Nephron progenitor cell (in vitro differentiated cells): ENCODE measurements at places on chromosomes 16 and 17.

- H3K27ac ChIP-seq: peak overlapping the region; percentile 27
- H3K36me3 ChIP-seq: peaks cover 34% of the 10 kb centered on the region
- no peak for DNase-seq
- no peak overlapping the region for H3K4me3 ChIP-seq
- H3K4me1 ChIP-seq: peaks cover 15% of the 10 kb centered on the region
- H3K27me3 ChIP-seq: peaks cover 2% of the 10 kb centered on the region
Observed at GRCh38 chr16:28140788-28141618, 70.8 kb downstream of the XPO6 start.

DNA sequence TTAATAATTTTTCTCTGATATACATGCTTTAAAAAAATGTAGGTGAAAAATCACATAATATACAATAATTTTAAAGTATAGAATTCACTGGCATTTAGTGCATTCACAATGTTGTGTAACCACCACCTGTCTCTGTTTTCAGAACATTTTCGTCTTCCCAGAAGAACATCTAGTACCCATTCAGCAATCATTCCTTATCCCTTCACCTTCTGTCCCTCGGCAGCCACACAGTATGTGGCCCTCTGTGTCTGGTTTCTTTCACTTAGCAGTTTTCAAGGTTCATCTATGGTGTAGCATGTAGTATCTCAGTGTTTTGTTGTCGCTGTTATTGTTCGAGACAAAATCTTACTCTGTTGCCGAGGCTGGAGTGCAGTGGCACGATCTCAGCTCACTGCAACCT is 33.6 kb downstream of the PRPSAP2 start:
- peak overlapping the region; percentile 50 for H3K27ac ChIP-seq
- no peaks in the 10 kb centered on the region for H3K4me1 ChIP-seq
- H3K27me3 ChIP-seq: no peaks in the 10 kb centered on the region
- H3K36me3 ChIP-seq: peaks cover 92% of the 10 kb centered on the region

DNA sequence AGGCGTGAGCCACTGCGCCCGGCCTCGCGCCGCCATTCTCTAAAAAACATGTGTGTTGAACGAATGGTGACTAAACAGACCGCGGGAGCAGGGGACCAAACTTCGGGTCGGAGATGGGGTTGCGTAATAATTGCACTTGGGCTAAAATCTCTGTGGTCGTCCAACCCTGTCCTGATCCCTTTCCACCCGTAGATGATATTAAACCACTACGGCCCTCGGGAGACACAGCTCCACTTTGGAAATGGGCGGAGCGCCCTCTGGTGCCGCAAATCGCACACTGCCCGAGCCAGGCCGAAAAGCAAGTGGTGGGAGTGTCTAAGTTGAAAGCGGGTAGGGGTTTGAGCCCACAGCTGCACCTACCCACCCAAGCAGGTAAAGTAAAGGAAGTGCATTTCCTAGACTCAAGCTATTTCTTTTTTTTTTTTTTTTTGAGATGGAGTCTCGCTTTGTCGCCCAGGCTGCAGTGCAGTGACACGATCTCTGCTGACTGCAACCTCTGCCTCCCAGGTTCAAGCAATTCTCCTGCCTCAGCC is 17.0 kb downstream of the CAVIN1 start:
- peak; percentile 85 for DNase-seq
- H3K36me3 ChIP-seq: no peaks in the 10 kb centered on the region
- peaks cover 34% of the 10 kb centered on the region for H3K4me1 ChIP-seq
- H3K27me3 ChIP-seq: peaks cover 16% of the 10 kb centered on the region

- H3K27ac ChIP-seq: no peak overlapping the region
- H3K4me3 ChIP-seq: no peak overlapping the region
- no peaks in the 10 kb centered on the region for H3K36me3 ChIP-seq
- DNase-seq: no peak
- no peaks in the 10 kb centered on the region for H3K4me1 ChIP-seq
Observed at GRCh38 chr17:69405096-69405495, 9.4 kb upstream of the MAP2K6 start.

GRCh38 chr16:69619514-69619913 is 53.7 kb downstream of the NFAT5 start:
- no peak for DNase-seq
- H3K27ac ChIP-seq: peak overlapping the region; percentile 44
- no peak overlapping the region for H3K4me3 ChIP-seq
- peaks cover 39% of the 10 kb centered on the region for H3K36me3 ChIP-seq
- H3K4me1 ChIP-seq: no peaks in the 10 kb centered on the region

- peaks cover 72% of the 10 kb centered on the region for H3K4me1 ChIP-seq
- no peak for DNase-seq
- peaks cover 34% of the 10 kb centered on the region for H3K36me3 ChIP-seq
- no peak overlapping the region for H3K27ac ChIP-seq
Observed at GRCh38 chr16:49640581-49640980, 215.3 kb downstream of the ZNF423 start.

DNA sequence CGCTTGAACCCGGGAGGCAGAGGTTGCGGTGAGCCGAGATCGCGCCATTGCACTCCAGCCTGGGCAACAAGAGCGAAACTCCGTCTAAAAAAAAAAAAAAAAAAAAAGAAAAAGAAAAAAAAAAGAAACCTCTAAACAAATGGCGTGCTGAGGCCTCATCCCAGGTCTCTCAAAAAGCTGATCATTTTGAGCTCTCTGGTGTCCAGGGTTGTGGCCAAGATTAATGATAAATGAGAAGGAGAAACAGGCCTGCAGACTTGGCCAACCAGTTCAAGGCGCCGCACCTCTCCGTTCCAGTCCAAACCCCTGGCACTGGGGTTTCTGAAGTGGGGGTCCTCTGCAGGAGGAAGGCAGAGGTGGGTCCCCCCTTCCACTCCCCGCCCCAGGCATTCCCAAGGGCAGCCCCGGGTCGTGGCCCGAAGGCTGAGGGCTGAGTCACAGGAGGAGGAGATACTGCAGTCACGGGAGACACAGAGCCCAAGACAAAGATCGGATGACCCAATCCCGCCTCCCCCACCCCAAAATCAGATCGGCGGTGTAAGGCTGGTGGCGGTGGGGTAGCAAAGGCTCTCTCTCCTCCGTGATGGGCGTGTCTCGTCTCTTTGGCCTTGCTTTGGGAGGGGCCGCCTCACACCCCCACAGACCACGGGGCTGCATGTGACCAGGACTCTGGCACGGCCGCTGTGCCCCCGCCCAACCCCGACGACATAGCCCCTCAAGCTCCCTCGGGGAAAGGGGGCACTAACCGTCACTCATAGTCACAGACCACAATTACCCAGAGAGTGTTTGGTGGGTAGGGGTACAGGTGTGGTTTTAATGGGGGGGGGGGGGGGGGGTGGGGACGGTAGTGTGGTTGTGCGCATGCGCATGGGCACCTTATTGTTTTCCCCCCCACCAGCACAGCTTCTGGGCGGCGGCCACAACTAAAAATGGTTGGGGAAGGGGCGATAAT is 1.1 kb downstream of the VAT1 start:
- H3K27ac ChIP-seq: peak overlapping the region; percentile 87
- peak; percentile 54 for DNase-seq
- H3K4me3 ChIP-seq: peak overlapping the region; percentile 95
- peaks cover 8% of the 10 kb centered on the region for H3K36me3 ChIP-seq
- peaks cover 2% of the 10 kb centered on the region for H3K27me3 ChIP-seq
- H3K4me1 ChIP-seq: peaks cover 55% of the 10 kb centered on the region

DNA sequence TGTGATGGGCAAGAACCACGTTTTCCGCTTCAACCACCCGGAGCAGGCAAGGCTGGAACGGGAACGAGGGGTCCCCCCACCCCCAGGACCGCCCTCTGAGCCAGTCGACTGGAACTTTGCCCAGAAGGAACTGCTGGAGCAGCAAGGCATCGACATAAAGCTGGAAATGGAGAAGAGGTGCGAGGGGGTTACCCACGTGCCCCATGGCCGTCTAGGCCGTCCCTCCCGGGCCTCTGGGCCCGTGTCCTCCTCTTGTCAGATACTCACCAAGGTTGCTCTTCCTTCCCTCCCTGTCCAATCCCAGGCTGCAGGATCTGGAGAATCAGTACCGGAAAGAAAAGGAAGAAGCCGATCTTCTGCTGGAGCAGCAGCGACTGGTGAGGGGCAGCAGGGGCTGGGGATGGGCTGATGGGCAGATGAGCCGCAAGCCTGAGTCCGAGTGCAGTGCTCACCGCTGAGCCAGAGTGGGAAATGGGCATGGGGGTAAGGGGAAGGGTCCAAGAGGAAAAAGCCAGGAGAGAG is 14.7 kb downstream of the SLC52A1 start:
- peaks cover 38% of the 10 kb centered on the region for H3K36me3 ChIP-seq
- H3K27me3 ChIP-seq: no peaks in the 10 kb centered on the region
- peaks cover 5% of the 10 kb centered on the region for H3K4me1 ChIP-seq
- no peak for DNase-seq

- H3K4me3 ChIP-seq: no peak overlapping the region
- H3K36me3 ChIP-seq: no peaks in the 10 kb centered on the region
- no peaks in the 10 kb centered on the region for H3K27me3 ChIP-seq
Observed at GRCh38 chr17:70370816-70371215, 201.5 kb downstream of the KCNJ2 start.

- DNase-seq: no peak
- no peak overlapping the region for H3K27ac ChIP-seq
- peaks cover 14% of the 10 kb centered on the region for H3K27me3 ChIP-seq
- H3K36me3 ChIP-seq: no peaks in the 10 kb centered on the region
- H3K4me1 ChIP-seq: peaks cover 47% of the 10 kb centered on the region
Observed at GRCh38 chr17:62868723-62869122, 60.6 kb upstream of the MARCHF10 start.

GRCh38 chr17:63689479-63689878 is 10.4 kb downstream of the LIMD2 start:
- peaks cover 26% of the 10 kb centered on the region for H3K36me3 ChIP-seq
- peaks cover 21% of the 10 kb centered on the region for H3K4me1 ChIP-seq
- H3K27ac ChIP-seq: peak overlapping the region; percentile 89
- H3K4me3 ChIP-seq: no peak overlapping the region
- H3K27me3 ChIP-seq: peaks cover 3% of the 10 kb centered on the region
- DNase-seq: no peak

DNA sequence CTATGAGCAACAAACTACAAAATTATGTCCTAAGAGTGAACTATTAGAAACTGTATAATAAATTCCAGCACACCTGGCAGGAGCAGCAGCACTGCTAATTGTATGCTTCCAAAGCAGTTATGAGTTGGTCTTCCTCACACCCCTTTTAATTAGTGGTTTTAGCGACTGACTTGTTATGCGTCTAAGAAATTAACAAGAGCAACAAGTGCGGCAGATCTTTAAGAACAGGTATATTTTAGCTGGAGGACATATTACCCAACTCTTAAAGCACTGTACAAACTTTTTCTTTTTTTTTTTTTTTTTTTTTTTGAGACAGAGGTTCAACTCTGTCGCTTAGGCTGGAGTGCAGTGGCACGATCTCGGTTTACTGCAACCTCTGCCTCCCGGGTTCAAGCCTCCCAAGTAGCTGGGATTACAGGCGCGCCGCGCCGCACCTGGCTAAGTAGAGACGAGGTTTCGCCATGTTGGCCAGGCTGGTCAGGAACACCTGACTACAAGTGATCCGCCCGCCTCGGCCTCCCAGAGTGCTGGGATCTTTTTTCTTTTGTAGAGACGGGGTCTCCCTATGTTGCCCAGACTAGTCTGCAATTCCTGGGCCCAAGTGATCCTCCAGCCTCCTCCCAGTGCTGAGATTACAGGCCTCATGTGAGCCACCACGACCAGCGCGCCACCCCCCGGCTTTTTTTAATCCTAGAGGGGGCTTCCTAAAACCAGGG is 1.6 kb upstream of the FBXL20 start:
- no peak overlapping the region for H3K27ac ChIP-seq
- peaks cover 14% of the 10 kb centered on the region for H3K4me1 ChIP-seq
- peaks cover 12% of the 10 kb centered on the region for H3K27me3 ChIP-seq
- peaks cover 11% of the 10 kb centered on the region for H3K36me3 ChIP-seq
- DNase-seq: no peak

- peaks cover 26% of the 10 kb centered on the region for H3K4me1 ChIP-seq
- H3K4me3 ChIP-seq: peak overlapping the region; percentile 42
- no peak for DNase-seq
- H3K27ac ChIP-seq: no peak overlapping the region
- H3K36me3 ChIP-seq: peaks cover 13% of the 10 kb centered on the region
- peaks cover 19% of the 10 kb centered on the region for H3K27me3 ChIP-seq
Observed at GRCh38 chr17:75403131-75403530, 2.3 kb downstream of the GRB2 start.

DNA sequence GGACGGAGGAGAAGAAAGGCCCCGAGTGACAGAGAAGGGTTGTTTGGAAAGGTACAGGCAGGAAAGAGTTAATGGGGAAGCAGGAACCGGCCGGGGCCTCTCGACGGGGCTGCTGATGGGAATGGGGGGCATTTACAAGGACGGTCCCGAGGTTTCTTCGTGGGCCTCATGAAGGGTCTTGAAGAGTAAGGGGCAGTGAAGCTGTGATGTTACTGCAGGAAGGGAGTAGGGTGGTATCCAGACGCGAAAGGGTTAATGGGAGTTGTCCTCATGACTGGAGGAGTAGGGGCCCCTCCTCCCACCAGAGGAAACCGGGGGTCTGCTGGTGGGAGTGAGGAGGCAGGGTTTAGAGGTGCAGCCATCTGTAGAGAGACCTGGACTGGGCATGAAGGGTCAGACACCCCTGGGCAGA is 481 bp downstream of the PDK2 start:
- peaks cover 72% of the 10 kb centered on the region for H3K4me1 ChIP-seq
- H3K4me3 ChIP-seq: peak overlapping the region; percentile 99
- peak; percentile 23 for DNase-seq

- peaks cover under 1% of the 10 kb centered on the region for H3K36me3 ChIP-seq
- DNase-seq: no peak
- H3K4me3 ChIP-seq: no peak overlapping the region
- H3K27me3 ChIP-seq: peaks cover 10% of the 10 kb centered on the region
Observed at GRCh38 chr17:74990581-74991105, 3.2 kb downstream of the CDR2L start.

GRCh38 chr17:65365169-65365568 is 196.3 kb downstream of the AXIN2 start:
- DNase-seq: no peak
- peak overlapping the region; percentile 76 for H3K27ac ChIP-seq
- H3K4me1 ChIP-seq: peaks cover 48% of the 10 kb centered on the region
- H3K4me3 ChIP-seq: peak overlapping the region; percentile 30

DNA sequence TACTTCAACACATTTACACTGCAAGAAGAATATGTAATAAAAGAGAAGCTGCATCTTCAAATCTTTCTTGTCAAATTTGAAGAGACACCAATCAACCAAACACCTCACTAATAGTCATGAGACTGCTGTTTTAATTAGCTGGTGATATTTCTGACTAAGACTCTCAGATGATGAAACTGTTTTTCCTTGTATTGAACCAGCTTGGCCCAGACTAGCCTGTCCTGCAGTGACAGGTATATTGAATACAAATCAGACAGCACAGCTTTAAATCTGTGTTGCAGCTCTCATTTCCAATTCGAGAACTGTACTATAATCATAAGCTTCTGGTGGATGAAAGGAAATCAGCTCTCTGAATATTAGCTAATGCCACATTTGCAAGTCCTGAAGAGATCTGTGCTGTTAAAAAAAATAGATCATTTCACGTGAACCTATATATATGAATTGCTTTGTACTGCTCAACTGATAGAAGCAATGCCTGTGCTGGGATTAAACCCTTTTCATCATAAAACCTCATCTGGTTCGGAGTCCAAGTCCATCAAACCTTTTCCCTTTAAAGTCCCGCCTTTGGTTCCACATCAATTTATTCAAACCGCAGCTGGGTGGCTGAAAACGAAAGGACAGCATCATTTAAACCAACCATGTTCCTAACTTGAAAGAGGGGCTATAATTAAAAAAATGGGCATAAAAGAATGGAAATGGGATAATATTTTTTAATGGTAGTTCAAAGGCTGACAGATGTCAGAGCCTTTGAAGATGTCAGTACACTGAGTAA is 306.2 kb downstream of the CEP112 start:
- H3K36me3 ChIP-seq: no peaks in the 10 kb centered on the region
- H3K4me3 ChIP-seq: no peak overlapping the region
- no peaks in the 10 kb centered on the region for H3K27me3 ChIP-seq
- H3K4me1 ChIP-seq: peaks cover 4% of the 10 kb centered on the region
- H3K27ac ChIP-seq: no peak overlapping the region
